ENCODE measurements at places on chromosomes 5 and 9. TPM values are rescaled to one million over a fixed set of nuclear protein-coding genes. Genes with fewer than 3 reads are reported as not detected.

The PLPPR1 gene
- 3.2 TPM for total RNA-seq

The ZSWIM6 gene
- 32.2 TPM for total RNA-seq

The C7 gene
- total RNA-seq = not detected

GRCh38 chr9:134419000-134419683, 92.9 kb downstream of the RXRA start:
- peak overlapping the region; percentile 10 for H3K27ac ChIP-seq
- no peaks in the 10 kb centered on the region for H3K27me3 ChIP-seq
- no peaks in the 10 kb centered on the region for H3K36me3 ChIP-seq
- no peak overlapping the region for H3K4me3 ChIP-seq
- no peak for DNase-seq
